ENCODE measurements at places on chromosomes 5 and 9.

GRCh38 chr5:102622262-102622661 is 123.5 kb upstream of the SLCO6A1 start:
- no peak for DNase-seq

DNA sequence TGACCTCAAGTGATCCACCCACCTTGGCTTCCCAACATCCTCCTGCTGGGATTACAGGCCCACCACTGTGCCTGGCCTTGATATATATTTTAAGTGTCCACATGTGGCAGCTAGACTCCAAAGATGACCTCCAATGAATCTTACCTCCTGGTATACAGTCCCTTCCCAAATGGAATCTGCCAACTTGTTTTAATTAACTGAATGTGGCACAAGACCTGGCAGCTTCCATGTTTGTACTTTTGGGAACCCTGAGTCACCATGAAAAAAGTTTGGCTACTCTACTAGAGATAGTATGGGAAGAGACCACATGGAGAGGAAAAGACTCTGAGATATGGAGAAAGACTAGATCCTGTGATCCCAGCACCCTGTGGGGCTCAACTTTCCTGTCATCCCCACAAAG is 42.5 kb downstream of the CCL28 start:
- DNase-seq, result no peak

DNA sequence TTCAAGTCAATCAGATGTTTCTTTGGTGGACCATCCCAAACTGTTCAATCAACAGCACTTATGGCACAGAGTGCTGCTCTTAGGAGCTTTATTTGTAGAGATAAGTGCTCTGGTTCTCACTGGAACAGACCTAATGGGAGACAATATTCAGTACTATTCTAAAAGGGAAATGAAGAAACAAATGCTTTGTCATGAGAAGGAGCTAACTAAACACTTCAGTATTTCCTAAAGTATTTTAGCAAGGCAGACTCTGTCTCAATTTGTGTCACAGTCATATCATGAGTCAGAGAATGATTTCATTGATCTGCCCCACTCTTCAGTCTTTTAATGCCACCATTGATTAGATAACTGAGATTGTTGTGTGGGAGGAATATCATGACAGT is 175.3 kb downstream of the SLF1 start:
- no peak for DNase-seq

GRCh38 chr5:92678640-92679039 is 902.4 kb downstream of the NR2F1-AS1 start:
- DNase-seq, result no peak

DNA sequence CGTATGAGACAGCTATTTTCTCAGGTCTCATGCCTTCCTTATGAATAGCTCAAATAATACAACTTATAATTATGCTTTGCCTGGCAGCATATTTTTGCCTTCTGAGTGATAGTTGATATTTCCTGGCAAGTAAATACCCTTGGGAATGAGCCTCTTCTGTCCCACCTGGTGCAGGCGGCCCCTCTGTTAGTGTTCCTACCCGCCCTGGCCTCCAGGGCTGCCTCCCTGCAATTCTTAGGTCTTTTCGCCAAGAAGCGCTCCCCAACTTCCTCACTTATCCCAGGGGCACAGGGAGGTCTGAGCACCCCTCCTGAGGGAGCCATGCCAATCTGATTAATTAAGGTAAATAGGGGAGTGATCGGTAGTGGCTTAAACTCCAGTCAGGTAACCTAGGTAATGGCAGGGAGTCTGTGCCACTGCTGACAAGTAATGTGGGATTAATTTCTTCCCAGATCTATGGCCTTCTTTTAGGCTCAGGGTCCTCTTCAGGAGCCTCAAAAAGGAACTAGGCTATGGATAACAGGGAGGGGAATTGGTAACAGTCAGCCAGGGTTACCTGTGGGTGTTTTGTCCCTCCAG is 81.5 kb downstream of the GALNT10 start:
- DNase-seq, result no peak

- no peak for DNase-seq
Measured at GRCh38 chr5:159223469-159223868, 14.1 kb upstream of the RNF145 start.

- DNase-seq, result no peak
Measured at GRCh38 chr5:98593418-98593817, 180.0 kb upstream of the RGMB start.

- DNase-seq, result no peak
Measured at GRCh38 chr5:14852779-14853178, 18.8 kb downstream of the ANKH start.
